ENCODE measurements at places on chromosomes 11 and 22.

GRCh38 chr11:68266121-68266891, 5.5 kb downstream of the C11orf24 start:
- DNase-seq = no peak

DNA sequence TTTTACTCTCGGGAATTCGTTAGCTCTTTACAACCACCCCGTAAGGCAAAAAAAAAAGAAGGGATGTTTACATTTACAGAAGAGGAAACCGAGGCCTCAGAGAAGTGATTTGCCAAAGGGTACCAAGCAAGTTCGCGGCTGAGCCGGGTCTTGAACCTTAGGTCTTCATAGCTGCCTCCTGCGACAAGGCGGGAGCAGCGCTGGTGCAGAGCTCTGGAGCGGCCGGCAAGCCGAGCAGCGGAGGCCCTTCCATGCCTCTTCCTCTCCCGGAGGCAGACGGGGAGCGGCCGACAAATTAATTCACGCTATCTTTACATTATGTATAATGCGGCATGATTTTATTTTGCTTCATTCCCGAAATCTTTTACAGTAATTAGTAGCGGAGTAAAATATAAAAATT, 536.3 kb downstream of the INSC start:
- no peak for DNase-seq

DNA sequence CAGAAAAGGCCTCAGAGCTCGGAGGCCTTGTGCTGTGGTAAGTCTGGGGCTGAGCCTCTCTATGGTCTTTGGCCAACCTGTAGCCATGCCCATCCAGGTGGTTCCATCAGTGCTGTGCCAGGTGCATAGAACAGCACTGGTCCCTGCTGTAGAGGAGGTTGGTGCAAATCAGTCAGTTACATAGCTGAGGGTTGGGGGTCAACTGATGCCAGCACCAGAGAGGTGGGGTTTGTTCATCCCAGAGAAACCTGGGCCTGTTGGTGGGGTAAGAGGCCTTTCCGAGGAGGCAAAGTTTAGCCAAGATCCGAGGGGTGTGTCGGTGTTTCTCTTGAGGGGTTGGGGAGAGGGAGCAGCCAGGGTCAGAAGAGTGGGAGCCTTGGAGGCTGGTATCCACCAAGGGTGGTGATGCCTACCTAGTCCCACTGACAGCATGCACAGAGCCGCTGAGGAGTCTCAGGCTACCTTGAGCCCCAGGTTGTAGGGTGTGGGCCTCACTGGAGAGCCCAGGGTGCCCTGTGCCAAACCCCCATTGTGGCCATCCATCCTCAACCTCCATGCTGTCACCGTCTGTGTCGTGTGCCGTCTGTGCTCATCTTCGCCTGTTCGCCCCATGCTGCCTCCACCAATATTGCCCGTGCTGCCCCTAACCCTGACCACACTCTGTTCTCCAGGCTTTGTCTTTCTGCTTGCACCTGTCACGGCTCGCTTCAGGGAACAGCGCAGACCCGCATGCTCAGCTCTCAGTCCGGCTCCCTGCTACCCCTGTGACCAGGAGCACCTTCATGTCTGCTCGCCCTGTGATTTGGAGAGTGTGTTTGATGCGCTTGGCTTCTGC, 78.7 kb upstream of the SUSD2 start:
- DNase-seq = no peak

DNA sequence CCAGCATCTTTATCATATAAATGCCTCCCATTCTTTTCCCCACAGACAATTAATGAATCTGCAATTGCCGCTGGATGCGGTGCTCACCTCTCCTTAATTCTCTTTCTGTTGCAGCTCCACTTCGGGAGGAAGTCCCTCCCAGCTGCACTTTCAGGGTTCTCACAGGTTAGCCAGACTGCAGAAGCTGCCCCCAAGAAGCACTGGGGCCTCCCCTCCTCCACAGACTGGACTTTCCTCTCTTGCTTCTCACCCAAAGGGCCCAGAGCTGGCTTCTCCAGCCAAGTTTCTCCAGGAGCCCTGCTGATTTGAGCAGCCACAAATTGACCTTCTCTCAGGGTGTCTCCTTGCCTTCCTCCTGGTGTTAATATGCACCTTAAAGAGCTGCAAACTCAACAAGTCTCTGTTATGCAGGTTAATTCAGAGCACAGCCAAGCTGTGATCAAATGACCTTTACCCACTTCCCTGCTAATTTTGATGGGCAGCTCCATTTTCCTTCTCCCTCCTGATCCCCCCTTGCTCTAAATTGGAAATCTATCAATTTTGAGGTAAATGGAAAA, 298.9 kb downstream of the BUD13 start:
- no peak for DNase-seq

- DNase-seq = no peak
These were observed 36.4 kb downstream of the PIK3C2A start for GRCh38 chr11:17171343-17171742.

DNA sequence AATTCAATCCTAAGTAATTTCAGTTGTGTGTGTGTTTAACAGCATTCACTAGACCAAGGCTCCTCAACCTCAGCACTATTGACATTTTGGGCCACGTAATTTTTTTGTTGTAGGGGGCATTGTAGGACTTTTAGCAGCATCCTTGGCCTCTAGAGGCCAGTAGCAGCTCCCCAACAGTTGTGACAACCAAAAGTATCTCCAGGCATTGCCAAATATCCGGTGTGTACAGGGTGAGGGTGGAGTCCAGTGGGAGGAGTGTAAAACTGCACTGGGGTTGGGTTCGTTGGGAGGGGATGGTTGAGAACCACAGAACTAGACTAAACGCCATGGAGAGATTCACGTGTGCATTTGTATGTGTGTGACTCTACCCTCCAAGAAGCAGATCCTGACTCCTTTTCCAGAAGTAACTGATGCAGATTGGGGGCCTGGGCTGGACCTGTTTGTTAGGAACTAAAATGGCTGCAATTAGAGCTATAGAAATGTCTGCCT, 5.9 kb upstream of the PHF21A start:
- DNase-seq = no peak

- DNase-seq = no peak
These were observed 259.1 kb upstream of the PLET1 start for GRCh38 chr11:112519751-112520150.

- no peak for DNase-seq
These were observed 8.1 kb downstream of the APIP start for GRCh38 chr11:34907934-34908593.

DNA sequence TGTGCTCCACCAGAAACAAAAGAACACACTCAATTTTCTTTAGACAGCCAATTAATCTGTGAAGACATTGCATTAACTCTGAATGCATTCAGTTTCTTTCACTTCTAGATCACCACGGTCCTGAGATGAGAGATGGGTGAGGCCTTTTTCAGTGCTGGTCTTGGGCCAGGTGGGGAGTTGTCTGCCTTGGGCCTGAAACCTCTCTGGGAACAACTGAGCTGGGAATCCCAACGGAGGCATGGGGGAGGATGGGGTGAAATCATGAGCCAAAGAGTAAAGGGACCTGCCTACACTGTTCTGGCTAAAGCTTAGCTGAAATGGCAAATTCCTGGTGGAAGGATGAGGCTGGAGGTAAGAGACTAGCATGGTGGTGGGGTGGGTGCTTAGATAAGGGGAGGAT, 353.5 kb upstream of the B3GAT1 start:
- DNase-seq = no peak

DNA sequence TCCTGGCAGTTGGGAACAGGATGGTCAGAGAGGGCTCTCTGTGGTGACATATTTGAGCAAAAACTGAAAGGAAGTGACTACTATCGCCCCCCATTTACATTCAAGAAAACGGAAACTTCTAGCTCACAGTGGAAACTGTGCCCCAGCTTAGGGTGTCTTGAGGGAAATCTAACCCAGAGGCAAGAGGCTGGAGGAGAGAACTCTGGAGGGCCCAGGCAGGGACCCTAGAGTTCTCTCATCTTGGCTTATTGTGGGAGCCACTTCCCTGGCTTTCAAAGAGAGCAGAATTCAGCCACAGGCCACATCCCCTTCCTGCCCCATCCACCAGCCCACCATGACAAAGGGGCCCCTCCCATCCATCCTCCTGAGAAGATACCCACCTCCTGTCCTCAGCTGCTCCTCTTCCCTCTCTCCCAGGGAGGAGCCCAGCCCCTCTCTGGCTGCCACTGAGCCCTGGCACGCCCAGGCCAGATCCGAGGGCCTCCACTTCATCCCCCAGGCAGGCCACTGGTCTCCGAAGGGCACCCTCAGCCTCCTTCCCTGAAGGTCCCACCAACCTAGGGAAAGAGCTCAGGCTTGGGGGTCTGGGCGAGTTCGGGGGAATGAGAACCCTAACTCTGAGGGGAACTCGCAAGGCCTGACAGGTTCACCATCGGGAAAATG, 1.6 kb upstream of the TMPRSS13 start:
- DNase-seq = no peak

DNA sequence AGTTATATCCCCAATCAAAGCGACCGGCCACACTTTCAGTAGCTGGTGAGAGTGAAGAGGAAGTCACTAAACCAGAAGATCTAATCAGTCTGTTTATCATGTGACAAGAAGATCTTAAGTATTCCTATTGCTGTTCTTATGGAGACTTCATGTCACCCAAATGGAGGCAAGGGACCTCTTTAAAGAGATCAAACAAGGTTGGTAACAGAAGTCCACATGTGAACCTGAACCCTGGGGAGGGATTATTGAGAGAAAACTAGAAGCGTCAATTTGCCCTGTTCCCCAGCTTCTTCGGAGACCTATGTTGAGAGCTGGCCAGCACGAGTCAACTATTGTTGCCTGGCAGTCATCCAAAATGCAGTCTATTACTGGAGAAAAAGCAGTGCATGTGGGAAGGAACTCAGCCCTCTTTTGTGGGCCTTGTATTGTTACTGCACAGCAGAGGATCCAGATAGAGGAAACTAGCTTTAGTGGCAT, 76.9 kb upstream of the CTSC start:
- DNase-seq = no peak

- no peak for DNase-seq
These were observed 239.5 kb upstream of the SORL1-AS1 start for GRCh38 chr11:121692236-121692635.

GRCh38 chr11:78541537-78541936, 33.1 kb downstream of the NARS2 start:
- no peak for DNase-seq

DNA sequence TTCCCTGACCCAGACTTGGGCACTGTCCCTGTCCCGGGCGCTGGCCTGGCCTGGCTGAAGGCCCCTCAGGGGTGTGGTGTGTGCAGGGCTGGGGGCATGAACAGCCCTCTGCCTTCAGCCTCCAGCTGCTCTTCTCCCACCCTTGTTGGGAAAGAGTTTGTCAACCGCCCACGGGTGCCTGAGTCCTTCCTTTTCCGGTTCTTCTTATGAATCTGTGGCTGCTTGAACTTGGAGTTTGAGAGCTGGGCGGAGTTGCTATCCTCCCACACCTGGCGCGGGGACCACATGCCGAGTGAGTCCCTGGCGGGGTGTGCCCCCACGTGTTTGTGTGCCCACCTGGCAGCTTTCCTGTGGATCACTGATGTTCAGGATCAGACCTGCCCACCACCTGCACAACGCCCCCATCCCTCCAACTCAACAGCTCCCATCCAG, 13.4 kb downstream of the NFAM1 start:
- DNase-seq = no peak

GRCh38 chr11:71449596-71449995, 1.4 kb upstream of the DHCR7 start:
- no peak for DNase-seq

GRCh38 chr11:45282081-45282480, 4.1 kb downstream of the SYT13 start:
- DNase-seq = no peak

GRCh38 chr22:20128902-20129746, 2.5 kb upstream of the ZDHHC8 start:
- DNase-seq = peak; percentile 19

- DNase-seq = no peak
These were observed 299.6 kb downstream of the KIRREL3 start for GRCh38 chr11:126700768-126701519.

GRCh38 chr22:30460147-30460546, 11.7 kb downstream of the SEC14L3 start:
- no peak for DNase-seq

DNA sequence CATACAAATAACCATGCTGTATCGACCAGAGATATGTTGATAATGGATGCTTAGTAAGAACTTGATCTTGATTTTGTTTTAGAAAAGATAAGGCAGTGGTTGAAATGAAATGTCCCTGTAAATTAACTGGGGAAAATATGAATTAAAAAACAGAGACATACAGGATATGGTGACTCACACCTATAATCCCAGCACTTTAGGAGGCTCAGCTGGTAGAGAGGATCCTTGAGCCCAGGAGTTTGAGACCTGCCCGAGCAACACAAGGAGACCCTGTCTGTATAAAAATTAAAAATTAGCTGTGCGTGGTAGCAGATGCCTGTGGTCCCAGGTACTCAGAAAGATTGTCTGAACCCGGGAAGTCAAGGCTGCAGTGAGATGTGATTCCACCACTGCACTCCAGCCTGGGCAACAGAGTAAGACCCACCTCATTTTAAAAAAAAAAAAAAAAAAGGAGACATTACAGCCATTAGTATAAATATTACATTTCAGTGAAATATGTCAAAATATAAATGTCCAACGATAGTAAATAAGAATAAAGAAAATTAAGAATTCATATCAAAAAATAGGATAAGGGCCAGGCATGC, 4.6 kb downstream of the PICALM start:
- no peak for DNase-seq

- no peak for DNase-seq
These were observed 8.0 kb downstream of the POLD4 start for GRCh38 chr11:67345247-67345919.

Measured in stimulated activated CD4-positive, alpha-beta T cell treated with anti-CD3 and anti-CD28 coated beads, Interleukin-1b, Interleukin-23, amount 100 ng/mL, for 1 hour (primary cell).